Activated T-helper 2 cell treated with anti-CD3 and anti-CD28 coated beads, Interferon-gamma antibody, Interleukin-2, Interleukin-4, amounts not matched to agents 10 μg/mL and 5 μg/mL and 100 μg/mL, durations not matched to agents 14 hours and 24 hours and 36 hours (primary cell): ENCODE measurements at places on chromosomes 1 and 21. TPM values are rescaled to one million over a fixed set of nuclear protein-coding genes. Genes with fewer than 3 reads are reported as not detected.

The INTS11 gene
- 127 and 138 TPM in 2 replicates for total RNA-seq

The BTBD8 gene
- total RNA-seq, result 1.4 and 2.4 TPM in 2 replicates

- DNase-seq, result no peak
Observed at GRCh38 chr1:160541622-160542302, 18.7 kb upstream of the SLAMF6 start.

DNA sequence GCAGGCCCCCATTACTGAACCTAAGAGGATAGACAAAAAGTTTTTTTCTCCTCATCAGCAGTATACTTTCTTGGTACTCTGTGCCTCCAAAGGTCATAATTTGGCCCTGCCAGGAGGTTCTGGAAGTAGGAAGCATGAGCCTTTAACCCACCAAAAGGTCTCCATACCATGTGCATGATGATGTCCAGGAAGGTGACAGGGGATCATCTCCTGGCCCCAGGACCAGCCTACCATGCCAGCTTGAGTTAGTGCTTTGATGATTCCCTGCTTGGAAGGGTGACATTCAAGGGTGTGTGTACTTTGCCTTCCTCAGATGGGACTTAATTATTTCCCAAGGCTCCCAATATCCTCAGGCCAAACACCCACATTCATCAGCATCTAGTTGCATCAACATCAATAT, 6.3 kb upstream of the SPRR1A start:
- no peak for DNase-seq

- DNase-seq, result no peak
Observed at GRCh38 chr21:46569081-46569480, 35.8 kb downstream of the S100B start.

DNA sequence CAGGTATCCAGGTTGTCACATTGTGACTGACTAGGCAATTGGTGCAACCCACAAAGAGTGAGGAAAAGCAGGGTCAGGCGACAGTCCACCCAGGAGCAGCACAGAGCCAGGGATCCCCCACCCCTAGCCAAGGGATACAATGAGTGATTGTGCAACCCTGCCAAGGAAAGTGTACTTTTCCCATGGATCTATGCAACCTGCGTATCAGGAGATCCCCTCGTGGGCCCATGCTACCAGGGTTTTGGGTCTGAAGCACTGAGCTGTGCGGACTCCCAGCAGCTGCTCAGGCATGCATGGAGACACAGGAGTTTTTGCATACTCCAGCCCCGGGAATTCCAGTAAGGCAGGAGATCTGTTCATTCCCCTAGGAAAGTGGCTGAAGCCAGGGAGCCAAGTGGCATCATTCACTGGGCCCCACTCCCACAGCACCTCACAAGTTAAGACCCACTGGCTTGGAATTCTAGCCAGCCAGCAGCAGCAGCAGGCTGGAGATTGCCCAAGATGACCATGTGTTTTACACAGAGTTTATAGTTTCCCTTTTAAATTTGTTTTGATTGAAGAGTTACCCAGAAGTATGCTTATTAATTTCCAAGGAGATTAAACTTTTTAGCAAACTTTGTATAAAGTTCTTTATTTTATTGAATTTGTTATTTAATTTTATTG, 136.0 kb downstream of the LTN1 start:
- DNase-seq, result no peak
